ENCODE measurements at places on chromosomes 7 and 10. TPM values are rescaled to one million over a fixed set of nuclear protein-coding genes. Genes with fewer than 3 reads are reported as not detected.

Gene DPP6
- total RNA-seq, result not detected

- H3K4me1 ChIP-seq, result no peaks in the 10 kb centered on the region
- H3K4me3 ChIP-seq, result no peak overlapping the region
- peaks cover 31% of the 10 kb centered on the region for H3K36me3 ChIP-seq
- no peak overlapping the region for H3K27ac ChIP-seq
- H3K27me3 ChIP-seq, result no peaks in the 10 kb centered on the region
These were observed 23.0 kb downstream of the PHYH start for GRCh38 chr10:13276749-13277365.

GRCh38 chr10:31101123-31101522 is 69.5 kb upstream of the ZNF438 start:
- peak; percentile 73 for DNase-seq
- no peaks in the 10 kb centered on the region for H3K4me1 ChIP-seq
- H3K4me3 ChIP-seq, result no peak overlapping the region
- no peaks in the 10 kb centered on the region for H3K36me3 ChIP-seq
- H3K27me3 ChIP-seq, result no peaks in the 10 kb centered on the region

DNA sequence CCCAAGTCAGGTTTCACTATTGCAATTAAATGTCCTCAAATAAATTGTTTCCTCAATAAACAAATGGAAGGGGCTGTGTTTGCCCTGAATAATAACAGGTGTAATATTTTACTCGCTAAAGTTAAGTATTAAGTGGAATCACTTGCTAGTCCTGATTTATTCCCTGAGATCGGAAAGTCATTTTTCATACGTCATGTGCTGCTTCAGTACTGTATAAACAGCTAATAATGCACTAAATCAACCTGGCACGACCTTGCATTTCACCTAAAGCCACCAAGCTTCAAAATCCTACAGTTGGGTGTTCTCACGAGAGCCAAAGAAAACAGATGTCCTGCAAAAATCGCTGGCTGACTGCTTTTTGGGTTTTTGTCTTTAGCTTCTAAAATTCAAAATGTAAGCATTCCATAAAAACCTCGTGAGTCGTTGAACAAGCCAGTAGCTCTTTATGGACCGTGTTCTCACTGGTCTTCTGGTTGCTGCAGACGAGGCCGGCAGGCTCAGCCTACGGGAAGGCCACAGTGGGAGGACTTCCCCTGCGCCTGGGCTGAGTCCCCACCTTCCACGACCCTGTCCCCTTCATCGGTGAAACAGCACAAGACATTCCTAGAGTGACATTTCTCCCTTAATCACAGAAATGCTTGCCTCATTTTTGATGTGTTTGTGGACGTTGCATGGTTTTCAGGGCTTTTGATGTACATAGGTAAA is 17.9 kb upstream of the MNX1 start:
- no peaks in the 10 kb centered on the region for H3K27me3 ChIP-seq
- DNase-seq, result no peak
- H3K4me1 ChIP-seq, result no peaks in the 10 kb centered on the region
- H3K27ac ChIP-seq, result no peak overlapping the region
- no peaks in the 10 kb centered on the region for H3K36me3 ChIP-seq
- H3K4me3 ChIP-seq, result no peak overlapping the region

DNA sequence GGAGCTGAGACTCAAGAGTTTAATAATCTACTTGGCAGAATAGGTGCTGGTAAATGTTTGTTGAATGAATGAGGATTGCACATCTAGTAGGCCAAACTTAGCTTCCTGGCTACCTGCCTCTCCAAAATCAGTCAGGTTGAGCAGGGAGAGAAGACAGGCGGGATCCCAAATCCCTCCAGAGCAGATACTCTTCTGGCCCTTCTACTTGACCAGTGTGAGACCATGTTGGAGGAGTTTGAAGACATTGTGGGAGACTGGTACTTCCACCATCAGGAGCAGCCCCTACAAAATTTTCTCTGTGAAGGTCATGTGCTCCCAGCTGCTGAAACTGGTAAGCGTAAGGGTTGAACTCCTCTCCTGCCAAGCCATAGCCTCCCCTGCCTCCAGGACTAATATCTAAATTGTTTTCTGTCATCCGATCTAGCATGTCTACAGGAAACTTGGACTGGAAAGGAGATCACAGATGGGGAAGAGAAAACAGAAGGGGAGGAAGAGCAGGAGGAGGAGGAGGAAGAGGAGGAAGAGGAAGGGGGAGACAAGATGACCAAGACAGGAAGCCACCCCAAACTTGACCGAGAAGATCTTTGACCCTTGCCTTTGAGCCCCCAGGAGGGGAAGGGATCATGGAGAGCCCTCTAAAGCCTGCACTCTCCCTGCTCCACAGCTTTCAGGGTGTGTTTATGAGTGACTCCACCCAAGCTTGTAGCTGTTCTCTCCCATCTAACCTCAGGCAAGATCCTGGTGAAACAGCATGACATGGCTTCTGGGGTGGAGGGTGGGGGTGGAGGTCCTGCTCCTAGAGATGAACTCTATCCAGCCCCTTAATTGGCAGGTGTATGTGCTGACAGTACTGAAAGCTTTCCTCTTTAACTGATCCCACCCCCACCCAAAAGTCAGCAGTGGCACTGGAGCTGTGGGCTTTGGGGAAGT is 2.2 kb upstream of the MBLAC1 start:
- H3K27me3 ChIP-seq, result no peaks in the 10 kb centered on the region
- DNase-seq, result no peak
- no peak overlapping the region for H3K4me3 ChIP-seq
- H3K4me1 ChIP-seq, result no peaks in the 10 kb centered on the region
- no peaks in the 10 kb centered on the region for H3K36me3 ChIP-seq

All from ascending aorta (tissue), 2 donors.